Islet precursor cell (in vitro differentiated cells): ENCODE measurements at places on chromosomes 1 and 21.
A peak's percentile ranks its signal among the peaks of the same experiment; 100 is the strongest.

- DNase-seq = no peak
These were observed 3.2 kb downstream of the DAP3 start for GRCh38 chr1:155691992-155692528.

- DNase-seq = no peak
These were observed 6.3 kb downstream of the MCL1 start for GRCh38 chr1:150572918-150573647.

- DNase-seq = no peak
These were observed 31.1 kb upstream of the LRRN2 start for GRCh38 chr1:204716660-204717059.

DNA sequence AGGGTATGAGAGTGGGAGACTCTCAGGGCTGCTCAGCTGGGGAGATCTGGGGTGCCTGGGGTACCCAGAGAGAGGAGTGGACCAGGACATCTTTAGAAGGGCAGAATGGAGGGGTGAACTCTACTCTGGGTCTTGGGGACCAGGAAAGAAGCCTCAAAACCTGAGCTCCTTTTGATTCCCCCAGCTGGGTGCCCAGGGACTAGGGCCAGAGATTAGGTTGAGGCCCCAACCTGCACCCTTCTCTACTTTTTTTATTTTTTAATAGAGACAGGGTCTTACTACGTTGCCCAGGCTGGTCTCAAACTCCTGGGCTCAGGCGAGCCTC, 1.9 kb downstream of the PDZK1IP1 start:
- no peak for DNase-seq

- no peak for DNase-seq
These were observed 11.7 kb downstream of the HMGN2 start for GRCh38 chr1:26483980-26484379.

- no peak for DNase-seq
These were observed 78.5 kb upstream of the CAMK1G start for GRCh38 chr1:209505044-209505443.

GRCh38 chr1:183968386-183968785, 69.1 kb downstream of the COLGALT2 start:
- DNase-seq = no peak

DNA sequence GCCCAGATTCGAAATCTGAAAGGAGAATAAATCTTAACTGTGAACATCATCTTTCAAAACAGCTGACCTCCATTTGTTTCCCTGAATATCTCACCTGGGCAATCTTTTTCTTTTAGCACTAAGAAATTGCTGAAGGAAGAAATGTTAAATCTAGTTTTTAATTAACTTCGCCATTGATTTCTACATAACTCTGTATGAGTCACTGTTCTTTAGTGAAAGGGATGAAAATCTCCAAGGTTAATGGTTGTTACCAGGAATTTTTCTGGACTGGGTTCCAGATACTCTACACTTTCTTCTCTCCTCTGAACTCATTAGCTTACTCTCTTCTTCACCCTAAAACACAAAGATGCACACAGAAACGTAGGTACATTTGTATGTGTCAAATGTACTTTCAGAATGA, 235.7 kb downstream of the BACH1 start:
- no peak for DNase-seq

DNA sequence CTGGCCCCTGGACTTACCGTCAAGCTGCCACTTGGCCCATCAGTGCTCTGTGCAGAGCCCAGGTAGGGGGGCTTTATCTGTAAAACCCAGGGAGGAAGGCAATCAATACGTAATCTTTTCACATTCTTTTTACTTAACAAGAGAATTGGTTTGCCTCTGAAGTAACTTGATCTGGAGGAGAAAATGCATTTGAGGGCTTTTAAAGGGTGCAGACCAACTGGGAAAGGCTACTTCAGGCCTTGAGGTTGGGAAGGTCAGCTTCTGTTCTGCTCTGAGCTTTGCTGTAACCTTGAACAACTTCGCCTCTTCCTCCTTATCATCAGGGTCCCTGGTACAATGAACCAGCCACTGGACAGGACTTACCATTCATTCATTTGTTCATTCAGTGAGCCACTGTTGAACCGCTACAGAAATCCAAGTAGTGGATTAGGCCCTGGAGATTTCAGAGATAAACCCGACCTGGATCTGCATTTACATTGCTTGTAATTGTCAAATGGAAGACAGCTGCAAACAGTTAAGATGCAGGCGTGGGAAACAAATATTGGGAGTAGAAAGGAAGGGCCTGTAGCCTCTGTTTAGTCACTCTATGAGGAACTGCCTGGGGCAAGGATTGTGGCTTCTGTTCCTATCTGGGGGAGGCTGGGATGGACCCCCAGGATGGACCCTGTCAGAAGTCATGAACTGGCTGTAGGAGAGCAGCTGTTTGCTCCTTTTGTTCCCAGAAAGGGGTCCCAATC, 90.9 kb downstream of the MAN1C1 start:
- DNase-seq = peak; percentile 87

GRCh38 chr1:200206340-200206739, 178.8 kb downstream of the NR5A2 start:
- DNase-seq = no peak

- no peak for DNase-seq
These were observed 17.7 kb downstream of the MARCKSL1 start for GRCh38 chr1:32318127-32318869.
